ENCODE measurements at places on chromosomes 11 and 22. TPM values are rescaled to one million over a fixed set of nuclear protein-coding genes. Genes with fewer than 3 reads are reported as not detected.

Gene TMEM45B
- total RNA-seq, result not detected

Gene LRRC56
- 0.22 TPM for total RNA-seq

Gene CHADL
- 1.2 TPM for total RNA-seq

Gene C11orf86
- total RNA-seq, result not detected

Gene QSER1
- total RNA-seq, result 18.5 TPM

Gene B3GAT1
- not detected for total RNA-seq

Gene GPR137
- total RNA-seq, result 20.0 TPM

Gene DMC1
- total RNA-seq, result 5.0 TPM

Gene APLNR
- total RNA-seq, result not detected

Gene PEX16
- total RNA-seq, result 36.3 TPM

Gene SLC7A4
- not detected for total RNA-seq

Gene ABCG4
- total RNA-seq, result under 0.01 TPM

Gene HBD
- total RNA-seq, result not detected

Gene PRAME
- not detected for total RNA-seq
